ENCODE measurements at places on chromosomes 11 and 22. TPM values are rescaled to one million over a fixed set of nuclear protein-coding genes. Genes with fewer than 3 reads are reported as not detected.
A peak's percentile ranks its signal among the peaks of the same experiment; 100 is the strongest.

DNA sequence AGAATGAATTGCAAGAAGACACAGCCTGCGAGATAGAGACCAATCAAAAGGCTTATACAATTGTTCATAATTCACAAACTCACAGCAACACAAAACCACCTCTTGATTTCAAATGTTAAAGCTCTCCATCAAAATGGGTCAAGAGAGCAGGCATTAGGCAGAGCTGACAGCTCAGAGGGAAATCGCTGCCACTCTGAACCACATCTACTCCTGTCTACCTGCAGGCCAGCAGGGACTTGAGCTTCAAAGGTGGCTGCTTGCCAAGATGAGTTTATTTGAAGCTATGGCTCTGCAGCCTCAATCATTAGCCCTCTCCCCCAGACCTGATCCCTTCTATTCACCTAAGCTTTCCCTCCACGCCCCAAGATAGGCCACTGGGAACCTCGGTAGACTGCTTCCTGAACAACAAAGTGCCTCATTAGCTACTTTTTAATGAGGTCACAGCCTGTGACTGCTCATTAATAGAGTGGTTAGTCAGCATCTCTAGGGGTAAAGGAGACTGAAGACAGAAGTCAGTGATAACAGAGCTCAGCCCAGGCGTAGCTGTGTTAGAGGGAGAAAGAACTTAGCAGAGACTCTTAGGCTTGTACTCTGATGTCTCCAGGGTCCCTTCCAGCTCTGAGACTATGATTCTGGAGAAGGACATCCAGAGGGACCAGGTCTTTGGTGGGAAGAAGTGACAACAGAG is 21.2 kb upstream of the OR10A5 start:
- DNase-seq: no peak

Gene HORMAD2
- not detected for total RNA-seq

Gene SDHAF2
- total RNA-seq: 82.5 TPM

- no peak for DNase-seq
Observed at GRCh38 chr11:125166764-125167291, 2.3 kb downstream of the PKNOX2 start.

DNA sequence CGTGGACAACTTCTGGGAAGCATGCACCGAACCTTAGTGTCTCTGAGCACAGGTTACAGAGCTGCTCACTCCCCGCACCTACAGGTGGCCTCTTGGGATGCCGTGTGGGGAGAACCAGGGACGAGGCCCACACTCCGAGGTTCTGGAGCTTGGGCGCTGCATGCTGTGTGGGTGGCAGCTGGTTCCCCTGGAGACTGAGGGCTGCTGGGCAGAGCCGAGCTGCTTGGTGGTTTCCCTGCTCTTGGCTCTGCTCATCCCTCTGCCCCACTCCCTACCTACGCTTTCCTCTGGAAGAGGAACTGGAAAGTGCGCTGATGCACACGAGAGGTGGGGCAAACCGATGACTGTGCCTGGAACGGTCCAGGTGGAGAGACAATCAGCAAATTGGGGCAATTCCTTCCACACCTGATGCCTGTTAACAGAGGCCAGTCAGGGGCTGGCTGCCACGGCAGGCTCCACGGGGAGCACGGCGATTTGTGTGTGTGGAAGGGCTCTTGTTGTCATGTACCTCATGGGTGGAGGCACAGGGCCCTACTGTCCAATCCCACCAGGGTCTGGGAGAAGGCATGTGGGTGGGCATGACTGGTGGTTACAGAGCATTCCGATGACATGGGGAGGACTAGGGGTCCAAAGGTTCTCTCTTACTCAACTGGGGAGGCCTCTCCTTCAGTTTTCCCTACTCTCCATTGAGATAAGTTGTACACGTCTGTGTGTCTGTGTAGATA is 60.9 kb downstream of the ST14 start:
- DNase-seq: no peak

DNA sequence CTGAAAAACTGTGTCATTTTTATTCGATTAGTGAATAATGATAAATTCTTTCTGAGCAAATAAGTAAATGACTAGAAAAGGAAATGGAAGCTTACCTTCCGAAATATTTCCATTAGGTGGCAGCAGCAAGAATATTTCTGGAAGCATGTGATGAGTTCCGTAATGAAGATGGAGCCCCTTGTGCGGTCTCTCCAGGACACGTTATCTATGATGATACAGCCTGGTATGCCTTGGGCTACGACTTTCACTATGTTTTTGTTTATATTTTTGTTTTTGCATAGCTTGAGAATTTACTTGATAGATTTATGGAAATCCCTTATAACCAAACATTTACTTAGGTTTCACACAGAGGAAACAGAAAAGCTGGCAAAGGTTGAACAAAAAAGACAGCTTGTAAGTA is 25.7 kb downstream of the CASP5 start:
- peak; percentile 32 for DNase-seq

DNA sequence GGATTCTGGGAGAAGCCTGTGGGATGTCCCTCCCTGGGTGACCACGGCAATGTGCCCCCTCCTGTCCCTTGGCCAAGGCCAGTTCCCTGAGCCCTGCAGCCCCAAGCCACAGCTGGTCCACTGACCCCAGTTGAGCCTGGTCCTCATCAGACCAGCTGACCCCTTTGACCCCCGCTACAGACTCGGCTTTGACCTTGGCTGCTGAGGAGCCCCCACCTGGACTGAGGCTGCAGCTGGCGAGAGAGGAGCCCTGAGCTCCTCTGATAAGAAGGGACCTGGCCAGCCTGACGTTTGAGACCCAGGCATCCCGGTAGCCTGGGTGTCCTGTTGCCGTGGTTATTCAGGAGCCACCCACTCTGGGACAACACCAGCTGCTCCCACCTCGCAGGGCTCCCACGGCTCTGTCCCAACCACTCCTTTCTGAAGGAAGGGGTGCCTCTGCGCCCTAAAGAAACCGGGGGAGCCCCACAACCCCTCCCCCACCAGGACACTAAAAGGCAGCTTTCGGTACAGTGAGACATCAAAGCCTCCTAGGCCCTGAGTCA is 3.0 kb downstream of the ASCL2 start:
- no peak for DNase-seq

Gene PANX3
- total RNA-seq: not detected

- DNase-seq: no peak
Observed at GRCh38 chr11:64621283-64622019, 30.4 kb downstream of the SLC22A12 start.

Gene OLFML1
- total RNA-seq: not detected

Gene ROM1
- total RNA-seq: 7.7 TPM

- peak; percentile 25 for DNase-seq
Observed at GRCh38 chr11:65051398-65051858, 6.9 kb downstream of the NAALADL1 start.

- peak; percentile 84 for DNase-seq
Observed at GRCh38 chr11:105838668-105839384, 183.2 kb downstream of the MSANTD4 start.

All from HT1080 (cell line).